ENCODE measurements at places on chromosomes 16 and 17. TPM values are rescaled to one million over a fixed set of nuclear protein-coding genes. Genes with fewer than 3 reads are reported as not detected.

Gene CDC27
- 79.6 TPM for total RNA-seq

Gene HBA1
- total RNA-seq = 1.4 TPM

Gene UMOD
- total RNA-seq = not detected

Gene CHD9NB
- total RNA-seq = 1.1 TPM

Gene TSPAN10
- 4.7 TPM for total RNA-seq

Gene LAT
- 3.8 TPM for total RNA-seq

Gene C16orf74
- 16.2 TPM for total RNA-seq

Gene MXRA7
- total RNA-seq = 64.4 TPM

Gene NAA60
- 52.5 TPM for total RNA-seq

Gene NLRP1
- 3.5 TPM for total RNA-seq

Gene CPNE2
- total RNA-seq = 45.5 TPM

All from A549 treated with GW870086 at 1 μM for 4 hours (cell line).